Eye (tissue), 1 donor: ENCODE measurements at places on chromosomes 6 and 20.
A peak's percentile ranks its signal among the peaks of the same experiment; 100 is the strongest.

GRCh38 chr6:134533991-134534390 is 216.1 kb upstream of the SGK1 start:
- no peak for DNase-seq

DNA sequence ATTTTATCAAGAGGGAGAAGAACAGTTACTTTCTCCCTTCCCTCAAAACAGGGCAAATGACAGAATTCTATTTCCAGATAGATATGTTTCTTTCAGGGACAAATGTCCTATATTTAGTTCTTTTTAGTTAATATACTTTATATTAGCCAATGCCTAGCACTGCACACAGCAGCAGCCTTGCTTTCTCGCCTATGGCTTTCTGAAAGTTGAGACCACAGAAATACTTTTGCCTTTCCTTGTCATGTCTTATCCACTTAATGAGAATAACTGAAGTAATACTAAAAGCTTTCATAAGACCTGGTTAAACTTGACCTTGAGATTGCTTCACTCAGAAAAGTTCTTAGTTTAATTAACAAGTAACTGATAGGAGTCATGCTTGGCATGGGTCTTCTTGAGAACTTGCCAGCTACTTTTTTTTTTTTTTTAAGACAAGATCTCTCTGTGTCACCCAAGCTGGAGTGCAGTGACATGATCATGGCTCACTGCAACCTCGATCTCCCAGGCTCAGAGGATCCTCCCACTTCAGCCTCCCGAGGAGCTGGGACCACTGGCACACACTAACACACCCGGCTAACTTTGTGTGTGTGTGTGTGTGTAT is 159.3 kb downstream of the CDKAL1 start:
- no peak for DNase-seq

GRCh38 chr6:36834576-36835341 is 4.5 kb downstream of the CPNE5 start:
- peak; percentile 75 for DNase-seq

GRCh38 chr20:57415771-57416170 is 24.6 kb downstream of the RBM38 start:
- no peak for DNase-seq

- DNase-seq = no peak
Observed at GRCh38 chr6:131682442-131682841, 18.8 kb downstream of the OR2A4 start.

- DNase-seq = no peak
Observed at GRCh38 chr6:165732696-165733488, 69.9 kb upstream of the PDE10A start.

GRCh38 chr20:15887387-15887786 is 685.9 kb downstream of the KIF16B start:
- no peak for DNase-seq

- no peak for DNase-seq
Observed at GRCh38 chr6:128438393-128438792, 82.0 kb downstream of the PTPRK start.

- no peak for DNase-seq
Observed at GRCh38 chr20:41463567-41463966, 96.9 kb upstream of the EMILIN3 start.

- DNase-seq = no peak
Observed at GRCh38 chr6:42745083-42745639, 742 bp downstream of the TBCC start.

DNA sequence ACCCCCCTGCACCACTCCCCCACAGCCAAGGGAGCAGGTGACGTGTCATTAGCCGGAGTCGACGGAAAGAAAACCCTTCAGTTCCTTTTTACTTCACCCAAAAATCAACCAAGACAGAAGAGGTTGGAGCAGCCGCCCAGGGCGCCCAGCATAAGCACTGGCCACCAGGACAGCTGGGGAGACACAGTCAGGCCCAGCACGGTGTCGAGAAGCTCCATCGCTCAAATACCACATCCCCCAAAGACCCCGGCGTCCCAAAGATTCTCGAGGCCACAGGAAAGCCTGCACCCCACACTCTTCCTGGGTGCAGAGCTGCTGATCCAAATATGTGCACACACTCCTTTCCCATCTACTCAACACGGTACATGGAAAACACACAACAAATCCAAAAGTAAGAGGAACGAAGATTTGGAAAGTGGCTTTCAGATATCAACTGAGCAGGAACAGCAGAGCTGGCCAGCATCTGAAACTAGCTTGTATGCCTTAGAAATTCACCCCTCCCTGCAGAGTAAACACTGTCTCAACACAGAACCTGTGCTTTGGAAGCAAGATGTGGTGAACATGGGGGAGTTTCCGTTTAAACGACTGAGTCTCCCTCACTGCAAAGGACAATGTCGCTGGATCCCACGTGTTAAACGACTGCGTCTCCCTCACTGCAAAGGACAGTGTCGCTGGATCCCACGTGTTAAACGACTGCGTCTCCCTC is 54.6 kb downstream of the DLL1 start:
- DNase-seq = no peak

DNA sequence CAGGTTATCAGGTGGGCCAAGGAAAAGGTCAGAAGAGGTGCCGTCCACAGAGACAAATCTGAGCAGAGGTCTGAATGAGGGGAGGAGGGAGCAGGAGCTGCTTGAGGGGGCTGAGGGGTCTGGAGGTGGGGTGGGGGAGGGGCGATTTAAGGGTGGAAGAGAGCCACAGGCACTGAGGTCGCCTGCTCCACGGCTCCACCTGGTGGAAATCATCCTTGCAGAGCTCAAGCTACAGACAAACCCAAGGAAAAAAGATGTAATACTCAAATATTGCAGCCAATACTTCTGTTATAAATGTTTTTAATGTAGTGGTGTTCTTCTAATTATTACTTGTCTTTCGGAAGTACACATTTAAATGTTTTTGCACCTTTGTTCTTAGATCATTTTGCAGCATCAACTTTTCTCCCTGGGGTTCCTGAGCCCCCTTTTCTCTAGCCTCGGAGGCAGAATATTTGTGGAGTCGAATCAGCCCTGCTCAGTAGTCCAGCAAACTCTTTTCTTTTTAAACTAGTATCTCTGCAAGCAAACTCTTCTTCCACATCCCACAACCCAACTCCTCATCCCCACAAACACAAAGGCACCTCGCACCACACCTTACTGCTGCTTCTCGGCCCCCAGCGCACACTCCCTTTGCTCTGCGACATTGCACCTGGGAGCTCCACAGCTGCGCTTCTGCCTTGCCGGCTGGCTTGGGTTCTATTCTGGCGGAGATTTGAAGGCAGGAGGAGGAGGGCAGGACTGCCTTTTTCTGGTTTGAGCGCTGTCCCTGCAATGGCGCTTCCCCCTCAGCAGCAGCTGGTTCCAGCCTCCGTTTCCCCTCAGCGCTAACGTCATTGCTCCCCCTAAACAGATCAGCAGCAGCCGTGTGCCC is 51.0 kb upstream of the TFAP2A start:
- DNase-seq = peak; percentile 58

DNA sequence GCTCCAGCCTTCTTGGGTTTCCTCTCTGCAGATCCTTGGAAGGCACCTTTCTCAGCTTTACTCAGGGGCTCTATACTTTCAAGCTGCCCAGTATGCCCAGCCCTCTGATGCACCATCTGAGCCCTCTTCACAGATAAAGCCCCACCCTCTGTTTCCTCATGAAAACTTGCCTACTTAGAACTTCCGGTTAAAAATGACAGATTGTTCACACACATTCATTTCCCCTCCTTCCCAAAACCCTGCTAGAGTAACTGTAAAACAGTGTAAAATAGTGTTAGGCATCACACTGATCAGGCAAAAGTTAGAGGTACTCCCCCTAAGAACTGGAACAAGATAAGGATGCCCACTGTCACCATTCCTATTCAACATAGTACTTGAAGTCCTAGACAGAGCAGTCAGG is 14.0 kb upstream of the GCM1 start:
- DNase-seq = no peak

DNA sequence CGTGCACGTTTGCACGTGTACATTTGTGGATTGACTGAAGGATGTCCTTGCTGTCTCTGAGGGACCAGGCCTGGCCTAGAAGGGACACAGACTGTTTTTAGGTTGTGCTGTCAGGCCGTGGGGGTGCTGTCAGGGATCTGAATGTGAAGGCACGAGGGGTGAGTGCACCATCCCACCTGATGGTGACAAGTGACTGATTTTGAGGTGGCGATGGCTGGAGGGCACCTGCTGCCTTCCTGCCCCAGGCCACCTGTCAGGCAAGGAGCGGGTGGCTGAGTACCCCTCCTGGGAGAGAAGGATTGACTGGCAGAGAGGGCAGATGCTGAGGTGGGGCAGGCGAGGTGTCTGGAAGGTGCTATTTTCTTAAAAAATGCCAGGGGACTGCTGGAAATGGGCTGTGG is 1.2 kb downstream of the RAB44 start:
- no peak for DNase-seq
